Osteoblast (primary cell): ENCODE measurements at places on chromosomes 3 and 15. TPM values are rescaled to one million over a fixed set of nuclear protein-coding genes. Genes with fewer than 3 reads are reported as not detected.

The USP13 gene
- total RNA-seq: 9.4 and 12.7 TPM in 2 replicates

The RNU5B-1 gene
- not detected in 2 replicates for total RNA-seq

The GNAT1 gene
- not detected in 2 replicates for total RNA-seq

The ZNF660 gene
- total RNA-seq: 5.0 and 5.8 TPM in 2 replicates

The ACAN gene
- 4.7 and 12.7 TPM in 2 replicates for total RNA-seq

The ZDHHC23 gene
- 0.88 and 1.1 TPM in 2 replicates for total RNA-seq

The RAD18 gene
- total RNA-seq: 7.6 and 8.8 TPM in 2 replicates

The EFCAB12 gene
- under 0.01 TPM in 2 replicates for total RNA-seq

The FOXL2NB gene
- total RNA-seq: 0.36 TPM in 1 of 2 replicates, not detected in the other

The CLRN1 gene
- total RNA-seq: not detected in 2 replicates

The ADCY5 gene
- 0.59 and 0.72 TPM in 2 replicates for total RNA-seq

The ACTL6A gene
- total RNA-seq: 36.8 and 42.0 TPM in 2 replicates

The ITPKA gene
- total RNA-seq: 0.29 and 0.36 TPM in 2 replicates
